ENCODE measurements at places on chromosomes 5 and 9.

DNA sequence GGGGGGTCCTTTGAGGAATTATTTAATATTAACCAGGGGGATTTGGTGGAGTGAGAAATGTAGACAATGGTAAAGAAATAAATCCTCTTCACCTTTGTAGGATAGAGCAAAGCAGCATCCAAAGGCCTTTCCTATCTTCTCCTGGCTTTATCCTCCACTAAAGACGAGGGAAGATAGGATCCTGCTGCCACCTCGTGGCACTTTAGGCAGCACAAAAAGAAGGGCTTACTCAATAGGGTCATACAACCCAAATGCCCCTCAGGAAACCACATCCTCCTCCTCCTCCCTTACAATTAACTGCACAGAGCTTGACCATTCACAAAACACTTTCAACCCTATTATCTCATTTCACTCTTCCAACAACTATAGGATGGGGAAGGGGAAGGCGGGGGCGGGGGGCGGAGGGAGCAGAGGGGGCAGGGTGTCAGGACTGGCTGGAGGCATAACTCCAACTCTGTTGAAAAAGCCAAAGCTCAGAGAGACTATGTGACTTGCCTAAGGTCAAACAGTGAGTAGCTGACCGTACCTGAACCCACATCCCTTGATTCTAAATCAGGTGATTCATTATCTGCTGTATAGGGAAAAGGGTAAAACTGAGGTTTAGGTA is 45.4 kb upstream of the MYOT start:
- peaks cover 13% of the 10 kb centered on the region for H3K36me3 ChIP-seq
- no peaks in the 10 kb centered on the region for H3K27me3 ChIP-seq
- no peaks in the 10 kb centered on the region for H3K4me1 ChIP-seq
- no peak overlapping the region for H3K4me3 ChIP-seq

DNA sequence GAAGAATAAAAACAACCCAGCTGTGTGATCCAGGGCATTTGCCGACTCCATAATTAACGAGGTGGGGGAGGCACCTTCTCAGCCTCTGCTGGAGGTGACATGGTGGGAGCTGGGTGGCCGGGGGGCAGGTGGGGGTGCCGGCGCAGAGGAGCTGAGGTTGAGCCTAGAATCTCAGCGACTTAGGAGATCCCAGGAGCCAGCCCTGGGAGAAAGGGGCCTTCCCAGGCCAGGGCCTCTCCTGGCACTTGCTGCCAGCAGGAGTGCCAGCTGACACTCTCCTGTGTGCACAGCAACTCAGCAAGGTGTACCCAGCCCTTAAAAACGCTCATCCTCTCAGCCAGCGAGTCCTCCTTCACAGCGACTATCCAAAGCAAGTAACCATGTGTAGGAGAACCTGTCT is 62.8 kb upstream of the FCN1 start:
- H3K4me1 ChIP-seq: peaks cover 2% of the 10 kb centered on the region
- H3K4me3 ChIP-seq: no peak overlapping the region
- DNase-seq: no peak

GRCh38 chr5:157369507-157369906 is 90.5 kb upstream of the NIPAL4 start:
- no peak overlapping the region for H3K4me3 ChIP-seq
- H3K27me3 ChIP-seq: no peaks in the 10 kb centered on the region
- H3K4me1 ChIP-seq: no peaks in the 10 kb centered on the region
- no peak for DNase-seq

DNA sequence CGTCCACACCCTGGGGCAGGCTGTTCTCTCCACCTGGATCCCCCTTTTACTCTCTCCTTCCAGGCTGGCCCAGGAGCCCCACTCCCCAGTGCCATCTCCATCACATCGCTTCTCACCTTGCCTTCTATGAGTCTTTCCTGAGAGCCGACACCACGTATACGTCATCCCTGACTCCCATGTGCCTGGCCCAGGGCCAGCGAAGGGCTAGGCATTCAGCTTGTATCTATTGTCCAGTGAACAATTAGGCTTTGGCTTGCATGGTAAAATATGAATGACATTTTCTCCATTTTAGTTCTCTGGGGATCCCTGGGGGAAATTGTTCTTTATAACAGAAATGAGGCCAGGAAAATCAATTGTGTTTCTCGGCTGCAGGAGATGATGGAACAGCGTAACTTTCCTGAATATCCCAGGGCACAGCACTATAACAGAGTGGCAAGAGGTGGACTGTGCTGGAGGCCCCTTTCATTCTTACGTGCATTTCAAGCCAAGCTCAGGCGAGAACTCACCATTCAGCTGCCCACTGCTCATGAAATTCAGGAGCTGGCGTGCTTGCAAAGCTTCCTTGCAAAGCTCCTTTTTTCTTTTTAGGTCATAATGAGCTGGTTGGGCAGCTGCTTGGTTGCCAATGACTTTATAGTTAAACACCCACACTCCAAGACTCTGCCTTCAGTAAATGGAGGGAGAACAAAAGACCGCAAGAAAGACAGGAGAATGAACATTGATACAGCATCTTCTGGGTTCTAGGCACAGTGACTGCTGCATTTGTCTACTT is 37.7 kb downstream of the NSG2 start:
- no peak overlapping the region for H3K27ac ChIP-seq
- H3K4me3 ChIP-seq: no peak overlapping the region
- H3K27me3 ChIP-seq: peaks cover 9% of the 10 kb centered on the region
- DNase-seq: no peak
- no peaks in the 10 kb centered on the region for H3K36me3 ChIP-seq
- H3K4me1 ChIP-seq: no peaks in the 10 kb centered on the region

DNA sequence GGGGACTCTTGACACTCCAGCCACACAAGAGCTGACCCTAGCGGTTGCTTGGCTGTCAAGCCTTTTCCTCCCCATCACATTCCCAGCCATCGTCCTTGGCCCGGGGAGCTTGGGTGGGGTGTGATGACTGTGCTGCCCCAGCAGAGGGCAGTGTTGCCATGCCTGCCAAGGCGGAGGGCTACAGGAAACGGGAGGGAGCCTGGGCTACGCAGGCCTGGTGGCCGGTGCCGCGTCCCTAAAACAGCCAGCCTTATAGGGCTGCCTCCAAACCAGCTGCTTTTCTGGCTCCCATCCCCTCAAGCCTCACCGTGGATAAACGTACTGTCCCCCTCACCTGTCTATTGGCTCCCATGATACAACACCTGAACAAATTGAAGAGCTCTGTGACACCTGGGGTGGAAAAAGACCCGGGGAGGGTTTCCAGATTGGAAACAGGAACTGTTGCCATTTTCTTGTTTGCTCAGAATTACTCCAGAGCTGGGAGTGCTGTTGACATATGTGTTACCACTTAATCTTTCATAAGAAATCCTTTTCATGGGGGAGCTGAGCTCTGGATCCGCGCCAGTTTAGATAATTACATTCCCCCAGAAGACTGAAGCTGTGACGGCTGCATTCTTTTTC is 72.8 kb upstream of the ASTN2 start:
- no peak overlapping the region for H3K27ac ChIP-seq
- H3K36me3 ChIP-seq: no peaks in the 10 kb centered on the region
- DNase-seq: peak; percentile 22
- no peaks in the 10 kb centered on the region for H3K4me1 ChIP-seq
- peaks cover 11% of the 10 kb centered on the region for H3K27me3 ChIP-seq
- H3K4me3 ChIP-seq: no peak overlapping the region

DNA sequence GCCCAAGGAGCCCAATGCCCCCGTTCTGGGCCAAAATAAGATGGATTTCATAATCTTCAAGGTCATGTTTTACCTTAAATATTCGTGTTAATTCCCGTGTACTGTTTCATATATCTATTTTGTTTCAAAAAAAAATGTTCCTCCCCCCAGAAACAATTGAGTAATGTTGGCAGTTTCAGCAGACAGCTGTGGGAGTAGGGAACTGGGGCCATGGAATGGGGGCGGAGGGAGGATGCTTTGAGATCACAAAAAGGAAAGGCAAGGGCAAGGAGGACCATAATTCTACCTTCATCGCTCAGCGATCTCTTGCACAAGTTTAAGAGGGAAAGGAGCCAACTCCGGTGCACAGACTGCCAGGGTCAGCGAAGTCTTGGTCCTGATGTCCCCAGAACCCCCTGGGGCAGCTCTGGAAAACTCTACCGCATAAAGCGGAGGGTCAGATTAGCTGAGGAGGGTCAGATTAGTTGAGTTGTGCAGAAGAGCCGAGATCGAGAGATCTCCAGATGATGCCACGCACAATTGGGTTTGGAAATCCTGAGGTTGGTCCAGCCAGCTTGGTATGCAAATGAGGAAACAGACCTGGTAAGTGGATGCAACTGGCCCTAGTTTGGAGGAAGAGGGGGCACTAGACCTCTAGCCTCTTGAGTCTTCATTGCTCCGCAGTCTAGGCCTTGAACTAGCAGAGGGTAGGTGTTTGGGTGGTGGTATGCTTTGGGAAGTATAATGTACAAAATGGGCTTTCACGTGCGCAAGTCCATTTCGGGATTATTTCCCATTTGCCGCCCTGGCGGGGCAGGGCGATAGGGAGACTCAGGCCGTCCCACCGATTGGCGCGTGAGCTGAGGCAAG is 24.0 kb downstream of the CDKN2A start:
- H3K4me3 ChIP-seq: no peak overlapping the region
- peaks cover 23% of the 10 kb centered on the region for H3K4me1 ChIP-seq
- peak overlapping the region; percentile 49 for H3K27ac ChIP-seq
- H3K36me3 ChIP-seq: peaks cover 10% of the 10 kb centered on the region
- DNase-seq: no peak
- H3K27me3 ChIP-seq: peaks cover 42% of the 10 kb centered on the region

DNA sequence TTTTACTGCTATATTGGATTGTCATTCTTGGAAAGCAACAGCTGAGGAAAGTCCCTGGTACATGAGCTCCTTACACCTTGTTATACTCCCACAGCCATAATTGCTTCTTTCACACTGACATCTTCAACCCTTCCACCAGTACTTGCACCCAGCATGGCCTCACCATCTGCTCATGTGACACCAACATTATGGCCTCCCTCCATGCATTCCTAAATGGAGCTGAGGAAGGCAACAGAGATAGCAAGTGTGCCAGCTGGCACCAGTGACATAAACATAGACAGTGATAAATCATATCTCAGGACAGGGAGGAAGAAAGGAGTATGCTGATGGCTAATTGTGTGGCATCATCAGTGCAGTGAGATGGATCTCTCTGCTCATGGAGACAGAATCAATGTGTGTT is 119.5 kb downstream of the BAAT start:
- no peak overlapping the region for H3K4me3 ChIP-seq
- H3K27ac ChIP-seq: no peak overlapping the region
- no peaks in the 10 kb centered on the region for H3K36me3 ChIP-seq

- no peaks in the 10 kb centered on the region for H3K36me3 ChIP-seq
- peaks cover 2% of the 10 kb centered on the region for H3K27me3 ChIP-seq
- no peaks in the 10 kb centered on the region for H3K4me1 ChIP-seq
- no peak for DNase-seq
- no peak overlapping the region for H3K4me3 ChIP-seq
- H3K27ac ChIP-seq: no peak overlapping the region
Observed at GRCh38 chr9:74666625-74667316, 169.6 kb downstream of the RORB start.

DNA sequence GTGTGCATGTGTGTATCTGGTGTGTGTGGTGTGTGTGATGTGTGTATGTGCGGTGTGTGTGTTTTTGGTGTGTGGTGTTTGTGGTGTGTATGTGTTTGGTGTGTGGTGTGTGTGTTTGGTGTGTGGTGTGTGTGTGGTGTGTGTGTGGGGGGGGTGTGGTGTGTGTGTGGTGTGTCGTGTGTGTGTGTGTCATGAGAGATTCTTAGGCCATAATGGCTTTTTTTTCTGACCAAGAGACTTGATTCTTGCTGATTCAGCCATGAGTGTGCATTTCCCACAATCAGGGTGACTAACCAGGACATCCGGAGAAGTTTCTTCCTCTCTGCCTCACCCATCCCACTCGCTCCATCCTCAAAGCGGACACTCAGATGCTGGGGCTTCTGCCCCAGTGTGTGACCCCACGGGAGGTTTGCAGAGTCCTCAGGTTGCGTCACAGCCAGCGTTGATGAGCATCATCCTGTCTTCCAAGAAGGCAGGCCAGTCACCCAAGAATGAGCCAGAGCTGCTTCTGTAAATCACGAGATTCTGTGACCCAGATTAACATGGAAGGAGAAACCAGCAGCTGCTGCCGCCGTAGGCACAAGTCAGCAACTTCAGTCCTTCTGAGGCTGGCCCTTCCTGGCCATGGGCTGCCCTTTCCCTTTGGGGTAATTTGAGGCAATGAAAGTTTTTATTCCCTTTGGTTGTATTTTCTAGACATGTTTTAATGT is 12.5 kb upstream of the CTSL start:
- H3K36me3 ChIP-seq: no peaks in the 10 kb centered on the region
- no peak overlapping the region for H3K27ac ChIP-seq
- no peak overlapping the region for H3K4me3 ChIP-seq
- DNase-seq: no peak

- H3K4me1 ChIP-seq: peaks cover 15% of the 10 kb centered on the region
- H3K27me3 ChIP-seq: peaks cover 5% of the 10 kb centered on the region
- DNase-seq: no peak
- no peaks in the 10 kb centered on the region for H3K36me3 ChIP-seq
Observed at GRCh38 chr5:10528056-10528816, 35.6 kb upstream of the ANKRD33B start.

DNA sequence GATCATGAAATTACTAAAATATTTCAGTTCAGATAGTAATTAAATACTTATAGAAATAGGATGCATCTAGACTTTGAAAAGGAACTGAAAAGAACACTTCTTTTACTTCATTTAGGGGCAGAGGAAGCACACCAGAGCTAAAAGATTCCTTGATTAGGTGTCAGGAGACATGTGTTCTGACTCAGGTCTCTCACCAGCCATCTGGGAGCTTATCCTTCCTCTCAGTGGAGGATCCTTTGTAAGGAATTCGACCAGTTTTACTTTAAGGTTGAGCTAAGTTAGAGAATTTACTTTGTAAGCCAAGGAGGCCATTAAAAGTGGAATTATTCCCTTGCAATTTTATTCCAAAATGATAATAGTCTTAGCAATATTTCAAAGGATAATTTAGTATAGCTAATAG is 16.7 kb downstream of the VCAN start:
- H3K36me3 ChIP-seq: no peaks in the 10 kb centered on the region
- no peak for DNase-seq
- no peak overlapping the region for H3K27ac ChIP-seq
- H3K4me3 ChIP-seq: no peak overlapping the region
- peaks cover 4% of the 10 kb centered on the region for H3K27me3 ChIP-seq

- no peak for DNase-seq
- H3K27me3 ChIP-seq: peaks cover 1% of the 10 kb centered on the region
- no peak overlapping the region for H3K4me3 ChIP-seq
- H3K36me3 ChIP-seq: no peaks in the 10 kb centered on the region
- peaks cover 6% of the 10 kb centered on the region for H3K4me1 ChIP-seq
- H3K27ac ChIP-seq: no peak overlapping the region
Observed at GRCh38 chr5:171421331-171422262, 2.1 kb downstream of the FGF18 start.

GRCh38 chr5:6430418-6431028 is 18.1 kb upstream of the UBE2QL1 start:
- no peak overlapping the region for H3K4me3 ChIP-seq
- no peaks in the 10 kb centered on the region for H3K36me3 ChIP-seq
- DNase-seq: no peak
- H3K27me3 ChIP-seq: peaks cover 22% of the 10 kb centered on the region
- no peak overlapping the region for H3K27ac ChIP-seq

GRCh38 chr5:104452550-104452949 is 890.0 kb upstream of the NUDT12 start:
- H3K36me3 ChIP-seq: no peaks in the 10 kb centered on the region
- no peak overlapping the region for H3K27ac ChIP-seq
- no peaks in the 10 kb centered on the region for H3K27me3 ChIP-seq
- no peak overlapping the region for H3K4me3 ChIP-seq
- H3K4me1 ChIP-seq: no peaks in the 10 kb centered on the region
